ENCODE measurements at places on chromosomes 16 and 17.
A peak's percentile ranks its signal among the peaks of the same experiment; 100 is the strongest.

DNA sequence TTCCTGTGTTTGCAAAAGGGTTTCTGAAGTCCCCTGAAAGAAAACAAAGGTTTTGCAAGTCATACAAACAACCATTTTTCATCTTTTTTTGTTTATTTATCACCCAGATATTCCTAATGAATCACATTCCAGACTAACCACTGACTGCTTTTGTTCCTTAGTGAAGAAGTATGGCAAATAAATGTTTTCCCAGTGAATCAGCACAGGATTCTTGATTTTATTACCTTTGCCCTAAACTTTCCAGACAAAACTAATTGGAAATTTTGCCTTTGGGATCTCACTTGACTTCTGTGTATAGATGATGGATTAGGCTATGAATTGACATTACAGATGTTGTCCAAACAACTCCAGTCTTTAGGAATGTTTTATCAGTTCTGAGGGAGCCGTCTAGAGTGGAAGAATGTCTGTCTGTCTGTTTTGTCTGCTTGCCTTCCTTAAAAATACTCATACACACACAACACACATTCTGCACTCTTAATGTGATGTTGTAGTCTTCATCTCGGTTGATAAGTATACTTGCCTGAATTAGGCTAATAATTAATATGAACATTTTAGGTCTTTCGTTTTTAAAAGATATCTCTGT is 48.9 kb downstream of the VMP1 start:
- peak; percentile 69 for DNase-seq

DNA sequence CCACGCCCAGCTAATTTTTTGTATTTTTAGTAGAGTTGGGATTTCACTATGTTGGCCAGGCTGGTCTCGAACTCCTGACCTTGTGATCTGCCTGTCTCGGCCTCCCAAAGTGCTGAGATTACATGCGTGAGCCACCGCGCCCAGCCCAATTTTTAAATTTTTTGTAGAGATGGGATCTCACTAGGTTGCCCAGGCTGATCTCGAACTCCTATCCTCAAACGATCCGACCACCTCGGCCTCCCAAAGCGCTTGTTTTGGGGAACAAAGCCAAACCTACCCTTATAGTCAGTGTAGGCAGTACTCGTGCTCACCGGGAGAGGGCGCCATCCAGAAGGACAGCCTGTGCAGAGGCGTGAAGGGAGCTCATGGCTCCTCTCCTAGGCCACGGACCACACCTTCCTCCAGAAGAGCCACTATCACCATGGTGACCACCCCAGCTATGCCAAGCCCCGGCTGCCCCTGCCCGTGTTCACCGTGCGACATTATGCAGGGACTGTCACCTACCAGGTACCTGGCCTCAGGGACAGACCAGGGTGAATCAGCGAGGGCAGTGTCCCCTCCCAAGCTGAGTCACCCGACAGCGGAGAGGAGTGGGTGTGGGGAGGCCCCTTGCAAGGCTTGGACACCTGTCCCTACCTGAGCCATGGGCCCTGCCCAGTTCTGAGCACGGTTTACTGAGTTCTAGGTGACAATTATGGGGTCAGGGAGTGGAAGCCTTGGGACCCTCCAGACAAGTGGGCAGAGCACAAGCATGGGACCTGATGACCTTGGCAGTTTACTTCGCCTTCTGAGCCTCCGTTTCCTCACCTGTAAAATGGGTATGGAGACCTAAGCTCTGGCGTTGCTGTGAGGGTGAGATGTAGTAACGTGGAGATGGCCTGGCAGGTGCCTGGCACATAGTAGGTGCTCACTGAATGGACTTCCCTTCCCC is 13.7 kb downstream of the MYO15B start:
- DNase-seq, result peak; percentile 32

- DNase-seq, result peak; percentile 61
These were observed at the start of gene CX3CL1 for GRCh38 chr16:57372372-57373116. Gene CX3CL1 (plus strand): TSS chr16:57372490. CDS start chr16:57372569, 79 bp downstream.

GRCh38 chr17:40912486-40913210 is 24.8 kb downstream of the KRT23 start:
- no peak for DNase-seq

- peak; percentile 0 for DNase-seq
These were observed 59.5 kb downstream of the SLFN11 start for GRCh38 chr17:35313875-35314409.

DNA sequence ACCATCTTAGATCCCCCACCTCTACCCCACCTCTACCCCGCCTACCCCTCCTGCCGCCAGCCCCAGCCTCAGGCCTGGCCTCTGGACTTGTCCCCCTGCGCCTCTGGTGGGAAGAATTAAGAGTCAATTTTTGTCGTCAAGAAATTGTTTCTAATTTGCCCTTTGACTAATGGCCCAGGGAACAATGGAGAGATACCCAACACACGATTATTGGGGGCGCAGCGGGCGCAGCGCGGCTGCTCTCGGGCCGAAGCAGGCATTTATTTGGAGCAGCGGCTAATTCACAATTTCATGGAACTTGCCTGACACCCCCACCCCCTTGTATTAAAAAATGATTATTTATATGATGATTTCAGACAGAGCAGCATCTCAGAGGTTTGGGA is 4.4 kb upstream of the BAHCC1 start:
- no peak for DNase-seq

GRCh38 chr16:28003021-28003865 is 60.3 kb downstream of the GSG1L start:
- DNase-seq, result no peak

Data from GM23248 (cell line).